ENCODE measurements at places on chromosomes 5 and 9. TPM values are rescaled to one million over a fixed set of nuclear protein-coding genes. Genes with fewer than 3 reads are reported as not detected.

The C1QTNF2 gene
- 0.57 TPM for total RNA-seq

The PCDHA13 gene
- 0.94 TPM for total RNA-seq

The AMBP gene
- not detected for total RNA-seq

The ADAMTS2 gene
- total RNA-seq: 53.1 TPM

The FAM153A gene
- total RNA-seq: 3.5 TPM

The FBP2 gene
- total RNA-seq: not detected

The AFAP1L1 gene
- total RNA-seq: 48.8 TPM

The PAPPA gene
- 3.9 TPM for total RNA-seq
